ENCODE measurements at places on chromosomes 13 and 19.

- no peak for DNase-seq
These were observed 141.2 kb downstream of the MYCBP2 start for GRCh38 chr13:77185721-77186120.

DNA sequence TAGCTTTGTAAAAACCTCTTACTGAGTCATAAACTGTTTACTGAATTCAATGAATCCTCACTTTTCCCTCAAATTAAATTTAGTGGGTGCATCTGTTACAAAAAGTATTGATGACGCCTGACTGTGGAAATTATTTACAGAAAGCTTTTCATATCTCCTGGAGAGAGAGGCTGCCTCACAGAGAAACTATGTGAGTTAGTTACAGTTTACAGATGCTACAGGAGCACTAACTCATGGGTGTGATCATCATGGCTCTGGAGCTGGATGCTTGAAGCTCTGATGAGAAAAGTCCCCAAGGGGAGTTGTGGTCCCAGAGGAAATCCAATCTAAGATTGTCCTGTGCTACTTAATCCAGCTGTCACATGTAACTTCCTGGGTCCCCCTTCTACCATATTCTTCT lies 590.8 kb downstream of the LMO7 start:
- DNase-seq: no peak

- no peak for DNase-seq
These were observed 625 bp downstream of the ZNF709 start for GRCh38 chr19:12484011-12484370.

GRCh38 chr13:44373601-44374347 lies at the start of gene SERP2:
Gene SERP2, plus strand, starts transcription at chr13:44373824. Its CDS starts 202 bp downstream, at chr13:44374026.
- DNase-seq: no peak

GRCh38 chr13:80560609-80561008 lies 219.7 kb upstream of the SPRY2 start:
- no peak for DNase-seq

DNA sequence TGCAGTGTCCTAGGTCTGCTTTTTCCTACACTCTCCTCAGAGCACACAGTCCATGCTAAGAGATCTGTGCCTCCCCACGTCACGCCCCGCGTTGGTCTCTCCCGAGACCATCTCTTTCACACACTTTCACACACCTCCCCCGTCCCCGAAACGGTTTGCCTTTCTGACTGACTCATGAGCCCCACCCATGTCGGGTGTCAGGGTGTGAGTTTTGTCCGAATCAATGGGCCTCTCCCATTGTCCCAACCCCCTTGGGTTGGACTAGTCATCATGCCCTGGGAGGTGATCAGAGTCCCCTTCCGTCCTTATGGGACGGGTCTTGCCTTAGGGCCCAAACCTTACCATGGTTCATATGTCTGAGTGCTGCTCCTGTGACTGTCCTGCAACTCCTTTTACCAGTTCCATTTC lies 214.0 kb upstream of the HTR2A start:
- DNase-seq: no peak

GRCh38 chr19:13037161-13037560 lies 41.9 kb downstream of the NFIX start:
- DNase-seq: no peak

GRCh38 chr19:18445262-18445948 lies 7.5 kb upstream of the ISYNA1 start:
- DNase-seq: no peak

DNA sequence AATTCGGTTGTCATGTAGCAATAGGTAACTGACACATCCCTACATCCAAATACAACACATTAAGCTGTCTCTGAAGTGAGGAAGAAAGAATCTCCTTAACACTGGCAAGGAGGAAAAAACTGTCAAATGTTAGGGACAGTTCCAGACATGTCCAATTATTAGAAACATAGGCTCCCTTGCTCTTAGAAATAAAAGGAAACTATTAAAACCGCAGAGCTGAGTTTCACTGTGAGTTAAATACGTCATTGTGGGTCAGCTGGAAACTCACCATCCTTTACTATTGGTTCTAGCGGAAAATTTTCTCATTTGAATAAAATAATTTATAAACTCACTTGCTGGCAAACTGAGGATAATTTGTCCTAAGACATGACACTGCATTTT lies 40.7 kb downstream of the STARD13 start:
- no peak for DNase-seq

DNA sequence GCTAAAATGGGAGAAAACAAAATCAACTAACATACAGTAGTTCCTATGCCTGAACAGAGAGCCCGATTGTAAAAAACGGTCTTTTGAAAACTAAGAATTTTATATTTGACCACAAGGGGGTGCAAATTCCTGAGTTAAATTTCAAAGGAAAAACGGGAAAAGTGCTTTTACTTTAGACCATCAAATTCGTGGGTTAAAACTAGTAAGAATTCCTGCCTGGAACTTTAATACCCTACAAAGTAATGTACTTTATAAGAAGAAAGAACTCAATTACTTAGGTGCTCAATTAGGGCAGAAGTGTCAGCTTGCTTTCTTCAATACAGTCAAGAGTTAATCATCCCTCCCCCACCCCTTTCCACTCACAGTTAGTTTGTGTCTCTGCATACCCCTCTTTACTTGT lies 69.8 kb downstream of the KCNRG start:
- DNase-seq: no peak

DNA sequence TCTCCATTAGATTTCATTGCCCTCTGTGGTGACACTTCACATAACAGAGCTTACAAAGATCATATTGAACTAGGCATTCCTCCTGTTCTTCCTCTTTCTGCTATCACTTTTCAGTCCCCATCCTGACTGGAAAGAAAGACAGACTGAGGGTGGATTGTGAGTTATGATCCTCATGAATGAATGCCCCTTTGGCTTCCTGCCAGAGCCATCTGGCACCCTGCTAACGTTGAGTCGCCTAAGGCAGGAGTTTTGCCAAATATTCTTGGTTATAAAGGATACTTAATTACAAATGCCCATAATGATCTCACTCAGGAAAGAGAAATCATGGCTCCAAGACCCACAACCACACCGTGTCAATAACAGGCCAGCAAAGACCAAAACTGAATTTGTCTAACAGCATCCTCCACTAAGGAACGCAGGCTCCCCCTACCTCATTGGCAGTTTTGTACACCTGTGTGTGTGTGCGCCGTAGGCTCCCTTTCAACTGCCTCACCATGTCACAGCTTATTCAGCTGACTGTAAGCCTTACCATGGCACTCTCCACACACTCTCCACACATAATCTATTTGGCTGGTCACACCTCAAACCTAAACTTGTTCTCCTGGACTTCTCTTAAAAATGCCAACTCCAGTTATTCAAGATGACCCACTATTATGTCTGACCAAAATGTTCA lies 15.5 kb downstream of the ZNF211 start:
- DNase-seq: no peak

DNA sequence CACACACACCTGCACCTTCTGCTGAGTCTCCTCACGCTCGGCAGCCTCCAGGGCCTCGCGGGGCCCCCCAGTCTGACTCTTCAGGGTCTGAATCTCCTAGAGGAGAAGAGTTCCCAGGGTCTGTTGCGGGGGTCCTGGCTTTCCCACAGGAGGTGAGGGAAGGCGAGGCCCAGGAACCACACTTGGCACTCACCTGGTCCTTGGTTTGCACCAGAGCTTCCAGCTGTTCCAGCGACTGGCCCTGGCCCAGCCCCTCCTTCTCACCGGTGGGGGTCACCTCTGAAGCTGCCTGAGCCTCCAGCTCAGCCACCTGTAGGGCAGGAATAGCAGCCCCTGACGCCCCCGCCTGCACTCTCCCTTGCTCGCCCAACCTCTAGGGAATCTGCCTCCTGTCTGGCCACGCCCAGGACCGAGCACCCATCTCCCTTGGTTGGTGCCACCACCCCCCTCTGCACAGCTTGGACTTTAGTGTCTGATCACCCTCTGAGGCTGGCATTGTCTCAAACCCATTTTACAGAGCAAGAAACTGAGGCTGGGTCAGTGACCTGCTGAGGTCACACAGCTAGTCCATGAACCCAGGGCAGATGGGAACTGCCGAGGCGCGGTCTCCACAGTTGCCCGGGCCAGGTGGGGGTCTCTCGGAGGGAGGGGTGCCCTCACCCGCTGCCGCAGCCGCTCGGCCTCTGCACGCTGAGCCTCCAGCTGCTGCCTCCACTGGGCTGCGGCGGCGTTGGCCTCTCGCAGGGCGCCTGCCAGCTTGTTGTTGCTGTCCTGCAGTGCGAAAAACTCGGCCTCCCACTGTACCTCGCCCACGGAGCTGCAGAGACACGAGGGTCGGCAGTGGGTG lies 9.5 kb downstream of the HOMER3 start:
- DNase-seq: no peak

DNA sequence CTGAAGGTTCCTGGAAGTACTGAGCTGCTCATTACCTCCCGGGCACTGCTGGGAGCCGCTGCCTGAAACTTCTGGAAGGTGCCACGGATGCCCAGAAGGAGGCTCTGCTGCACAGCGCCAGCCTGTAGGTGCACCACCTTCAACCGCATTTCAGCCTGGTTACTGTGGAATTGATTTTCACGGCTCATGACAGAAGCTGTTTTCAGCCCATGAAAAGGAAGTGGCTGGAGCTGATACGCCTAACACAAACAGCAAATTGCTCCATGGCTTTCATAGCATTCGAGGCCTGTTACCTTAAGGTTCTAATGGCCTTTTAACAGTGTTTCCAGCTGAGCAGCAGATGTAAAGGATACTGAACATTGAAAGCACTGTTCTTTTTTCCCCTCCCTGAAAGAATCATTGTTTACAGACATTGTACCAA lies 22.0 kb downstream of the GPC6 start:
- no peak for DNase-seq

DNA sequence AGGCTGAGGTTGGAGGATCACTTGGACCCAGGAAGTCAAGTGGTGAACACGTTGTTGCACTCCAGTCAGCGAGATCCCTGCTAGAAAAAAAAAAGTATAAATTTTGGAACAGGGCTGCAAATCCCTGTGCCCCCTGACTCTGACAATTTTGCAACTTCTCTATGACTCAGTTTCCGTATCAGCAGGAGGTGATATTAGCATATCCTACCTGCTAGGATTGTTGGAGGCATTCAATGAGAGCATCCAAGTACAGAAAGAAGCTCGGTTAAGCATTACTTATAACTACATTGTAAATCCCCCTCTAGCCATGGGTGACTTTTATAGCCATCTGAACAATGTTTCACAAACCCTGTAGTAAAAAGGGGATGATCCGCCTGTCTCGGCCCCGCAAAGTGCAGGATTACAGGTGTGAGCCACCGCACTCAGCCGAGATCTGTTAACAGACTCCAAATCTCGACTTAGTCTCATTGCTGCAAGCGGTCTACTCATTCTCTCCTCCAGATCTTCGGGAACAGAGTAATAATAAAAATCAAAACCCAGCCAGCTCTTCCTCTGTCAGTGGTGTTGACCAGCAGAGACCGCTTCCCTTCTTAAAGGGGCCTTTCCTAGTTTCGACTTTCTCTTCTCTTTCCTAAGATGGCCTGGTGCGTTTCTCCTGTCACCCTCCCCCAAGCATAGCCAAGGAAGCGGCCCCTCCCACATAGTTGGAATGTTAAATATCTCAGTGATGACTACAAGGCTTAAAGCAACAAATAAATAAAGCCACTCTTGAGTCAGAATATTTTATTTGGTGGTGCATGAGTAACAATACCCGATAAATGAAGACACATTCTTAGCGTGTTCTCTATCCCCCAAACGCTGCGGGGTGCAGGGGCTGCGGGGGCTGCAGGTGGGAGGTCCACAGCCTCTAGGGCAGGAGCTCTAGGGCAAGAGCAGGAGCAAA lies 10.3 kb upstream of the BICRA start:
- DNase-seq: no peak

DNA sequence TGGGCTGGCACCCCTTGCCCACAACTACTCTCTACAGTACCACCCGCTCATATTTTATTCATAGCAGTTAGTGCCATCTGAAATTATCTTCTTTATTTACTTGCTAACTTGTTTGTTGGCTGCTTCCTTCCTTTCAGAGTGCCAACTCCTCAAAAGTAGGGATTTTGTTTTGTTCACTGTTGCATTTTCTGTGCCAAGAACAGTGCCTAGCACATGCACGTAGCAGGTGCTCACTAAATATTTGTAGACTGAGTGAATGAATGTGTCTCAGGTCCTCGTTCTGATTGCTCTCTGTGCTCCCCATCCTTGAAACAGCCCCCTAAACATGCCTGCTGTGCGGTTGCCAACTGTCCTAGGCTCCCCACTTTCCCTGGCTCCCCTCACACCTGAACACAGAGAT lies 1.5 kb downstream of the GIPC1 start:
- no peak for DNase-seq

DNA sequence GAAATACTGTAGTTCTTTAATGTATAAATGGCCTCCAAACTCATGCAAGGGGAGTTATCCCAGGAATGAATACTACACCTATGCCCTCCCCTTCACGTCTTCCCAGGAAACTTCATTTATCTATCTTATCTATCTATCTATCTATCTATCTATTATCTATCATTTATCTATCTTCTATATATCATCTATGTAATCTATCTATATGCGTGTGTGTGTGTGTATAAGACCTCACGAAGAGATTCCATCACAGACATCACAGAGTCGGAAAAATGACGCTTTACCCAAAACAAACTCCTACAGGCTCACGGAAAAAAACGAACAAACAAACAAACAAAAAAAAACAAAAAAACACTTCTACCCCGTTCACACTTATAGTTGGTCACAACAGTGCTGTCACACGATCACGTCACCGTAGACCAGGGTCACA lies 486 bp downstream of the ZNF529 start:
- DNase-seq: no peak

DNA sequence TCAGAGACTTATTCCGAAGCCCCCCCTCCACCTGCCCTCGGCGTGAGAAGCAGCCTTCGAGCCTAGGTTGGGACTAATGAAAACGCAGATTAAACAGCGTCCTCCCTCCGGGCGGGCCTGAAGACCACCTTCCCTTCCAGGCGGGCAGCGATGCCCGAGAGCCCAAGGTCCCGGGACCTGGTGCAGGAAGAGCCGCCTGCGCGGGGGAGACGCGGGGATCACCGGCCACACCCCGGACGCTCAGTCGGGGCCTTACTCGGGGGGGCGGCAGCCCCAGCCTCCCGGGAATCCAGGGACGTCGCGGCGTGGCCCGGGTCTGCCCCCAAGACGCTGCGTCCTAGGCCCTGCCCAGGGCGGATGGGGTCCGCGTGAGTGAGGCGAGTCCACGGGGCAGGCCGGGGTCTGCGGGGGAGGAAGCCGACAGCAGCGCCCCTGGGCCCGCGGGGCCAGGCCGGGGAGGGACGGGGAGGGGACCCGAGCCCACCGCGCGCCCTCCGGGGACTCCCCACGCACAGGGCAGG lies 33.3 kb upstream of the SPACA7 start:
- no peak for DNase-seq

- no peak for DNase-seq
These were observed 40.5 kb downstream of the GATAD2A start for GRCh38 chr19:19445911-19446361.
